CD4-positive, alpha-beta T cell treated with Interleukin-15 for 1 hour (primary cell): ENCODE measurements at places on chromosomes 5 and 9.

- DNase-seq: peak; percentile 50
Measured at GRCh38 chr9:126721564-126721981, 83.3 kb upstream of the ZBTB43 start.

DNA sequence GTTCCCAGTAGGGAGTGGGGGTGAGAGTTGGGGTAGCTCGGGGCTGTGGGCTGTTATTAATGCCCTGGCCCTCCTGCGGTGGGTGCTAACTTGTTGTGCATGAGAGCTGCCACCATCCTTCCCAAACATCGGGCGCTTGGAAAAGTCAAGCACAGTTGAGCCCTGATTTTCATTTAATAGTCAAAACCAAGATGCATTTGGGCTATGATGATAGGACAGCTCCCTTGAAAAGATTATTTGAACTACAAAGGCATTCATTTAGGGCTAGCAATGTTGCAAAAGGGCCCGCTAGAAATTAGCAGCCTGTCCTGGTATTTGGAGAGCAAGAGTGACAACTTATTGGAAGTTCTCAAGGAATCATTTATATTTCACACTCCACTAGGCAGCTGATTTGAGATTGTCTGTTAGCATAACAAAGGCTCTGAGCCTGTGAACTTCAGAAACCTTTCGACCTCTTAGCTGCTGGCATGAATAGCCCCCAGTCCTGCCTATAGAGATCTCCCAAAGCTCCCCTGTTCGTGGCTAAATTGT lies 128.2 kb upstream of the TMEM161B start:
- DNase-seq: no peak

DNA sequence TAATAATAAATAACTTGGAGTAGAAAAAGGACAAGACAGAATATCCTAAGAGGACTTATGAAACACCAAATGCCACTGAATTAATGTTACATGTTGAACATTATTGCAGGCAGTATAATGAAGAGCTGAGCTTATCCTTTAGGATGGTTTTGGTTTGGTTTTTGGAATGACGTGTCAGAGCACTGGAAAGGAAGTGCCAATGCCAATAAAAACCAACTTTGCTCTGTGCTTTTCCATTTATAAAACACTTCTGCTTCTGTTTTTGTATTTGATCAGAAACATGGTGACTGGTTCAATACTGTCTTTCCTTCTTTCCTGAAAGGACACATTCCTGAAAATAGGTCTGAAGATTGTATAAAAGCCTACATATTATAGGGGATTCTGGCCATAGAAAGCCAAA lies 4.2 kb downstream of the MEGF10 start:
- DNase-seq: no peak

GRCh38 chr5:52627740-52628139 lies 160.0 kb upstream of the ITGA1 start:
- DNase-seq: no peak

DNA sequence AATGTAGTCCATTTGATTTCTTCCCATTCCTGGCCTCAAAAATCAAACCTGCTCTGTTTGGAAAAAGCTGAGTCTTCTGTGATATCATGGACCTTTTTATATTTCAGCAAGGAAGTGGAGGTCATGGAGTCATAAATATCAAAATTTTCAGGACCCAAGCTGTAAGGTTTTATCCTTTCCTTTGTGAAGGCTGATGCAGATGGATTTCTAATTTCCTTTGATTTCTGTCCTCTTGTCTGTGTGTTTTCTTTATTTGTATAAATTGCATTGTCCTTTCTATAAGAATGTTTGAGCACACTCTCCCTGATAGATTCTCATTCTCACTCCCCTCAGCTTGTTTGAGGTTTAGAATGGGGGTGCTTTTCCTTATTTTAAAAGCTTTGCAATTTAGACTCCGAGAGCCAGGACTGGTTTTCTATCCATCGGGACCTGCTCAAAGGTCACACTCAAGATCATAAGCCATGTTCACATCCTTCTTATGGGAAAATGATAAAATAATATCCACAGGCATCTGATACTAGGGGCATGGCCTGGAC lies 127.4 kb upstream of the TMEM161B start:
- no peak for DNase-seq

GRCh38 chr9:91949392-91949945 lies 559 bp downstream of the ROR2 start:
- DNase-seq: no peak
